Bone marrow (tissue), 2 donors: ENCODE measurements at places on chromosomes 5 and 9.

GRCh38 chr9:111005746-111006470, 32.4 kb downstream of the LPAR1 start:
- no peak for DNase-seq

- DNase-seq, result peak; percentile 10
Measured at GRCh38 chr9:33350310-33350709, 52.1 kb downstream of the AQP7 start.

GRCh38 chr5:94209774-94210355, 408.5 kb downstream of the KIAA0825 start:
- no peak for DNase-seq

GRCh38 chr5:170138273-170138672, 32.6 kb downstream of the FOXI1 start:
- DNase-seq, result no peak

DNA sequence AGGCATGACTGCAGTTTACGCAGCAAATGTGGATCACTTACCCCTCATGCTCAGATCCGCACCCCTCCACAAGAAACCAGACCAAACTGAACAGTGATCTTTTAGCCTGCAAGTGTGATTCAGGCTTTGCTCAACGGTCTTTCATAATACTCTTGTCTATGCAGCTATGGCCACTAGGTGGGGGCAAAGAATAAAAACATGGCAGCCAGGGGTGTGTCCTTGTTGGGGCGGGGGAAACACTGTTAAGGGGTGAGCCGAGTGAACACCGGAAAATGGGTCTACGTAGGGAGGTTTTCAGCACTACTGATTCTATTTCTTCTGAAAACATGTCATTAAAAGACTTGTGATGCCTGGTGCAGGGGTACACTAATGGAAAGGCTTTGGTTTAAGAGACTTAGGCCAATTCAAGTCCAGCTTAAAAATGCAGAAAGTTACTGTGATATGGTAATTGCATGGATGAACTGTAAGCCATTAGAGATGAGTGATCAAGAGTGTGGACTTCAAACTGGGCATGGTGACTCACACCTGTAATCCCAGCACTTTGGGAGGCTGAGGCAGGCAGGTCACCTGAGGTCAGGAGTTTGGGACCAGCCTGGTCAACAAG, 49.9 kb upstream of the GPR151 start:
- DNase-seq, result no peak

- no peak for DNase-seq
Measured at GRCh38 chr5:111953351-111954127, 196.5 kb upstream of the NREP start.

- no peak for DNase-seq
Measured at GRCh38 chr5:53246042-53246836, 136.7 kb upstream of the MOCS2 start.

DNA sequence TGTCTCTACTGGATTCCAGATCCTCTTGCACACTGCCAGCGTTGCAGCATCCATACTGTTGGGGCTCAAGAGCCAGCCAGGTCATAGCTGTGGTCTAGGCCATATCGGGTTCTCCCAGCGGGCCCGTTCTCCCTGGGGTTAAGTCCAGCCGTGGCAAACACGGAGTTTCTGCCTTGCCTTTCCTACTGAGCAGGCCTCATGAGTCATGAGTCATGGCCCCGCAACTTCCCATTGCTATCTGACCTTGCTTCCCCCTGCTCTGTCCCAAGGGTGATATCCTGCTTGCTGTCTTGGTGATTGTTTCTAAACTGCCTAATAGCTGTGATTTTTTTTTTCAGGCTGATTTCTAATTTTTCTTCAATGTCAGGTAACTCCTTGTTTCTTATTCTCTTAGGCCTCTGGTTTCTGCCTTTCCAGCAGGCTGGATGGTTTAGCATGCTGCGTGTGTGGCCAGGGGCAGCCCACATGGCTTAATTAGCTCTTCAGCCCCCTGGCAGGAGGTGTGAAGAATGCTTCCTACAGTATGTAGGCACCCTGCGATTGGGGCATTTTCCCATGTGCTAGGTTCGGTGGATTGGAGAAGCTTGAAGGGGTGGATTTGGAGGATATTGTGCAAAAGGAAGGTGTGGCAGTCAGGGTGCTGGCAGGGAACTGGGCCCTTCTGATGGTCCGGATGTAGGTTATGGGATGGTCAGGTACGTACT, 18.7 kb downstream of the DAPK1 start:
- peak; percentile 50 for DNase-seq

GRCh38 chr5:100584889-100585288, 49.7 kb downstream of the FAM174A start:
- DNase-seq, result no peak

- DNase-seq, result no peak
Measured at GRCh38 chr9:127033061-127033460, 89.4 kb downstream of the ANGPTL2 start.

- DNase-seq, result no peak
Measured at GRCh38 chr5:128949847-128950546, 15.3 kb upstream of the SLC27A6 start.

GRCh38 chr5:134647750-134648424, 698 bp upstream of the SEC24A start:
- DNase-seq, result peak; percentile 62

DNA sequence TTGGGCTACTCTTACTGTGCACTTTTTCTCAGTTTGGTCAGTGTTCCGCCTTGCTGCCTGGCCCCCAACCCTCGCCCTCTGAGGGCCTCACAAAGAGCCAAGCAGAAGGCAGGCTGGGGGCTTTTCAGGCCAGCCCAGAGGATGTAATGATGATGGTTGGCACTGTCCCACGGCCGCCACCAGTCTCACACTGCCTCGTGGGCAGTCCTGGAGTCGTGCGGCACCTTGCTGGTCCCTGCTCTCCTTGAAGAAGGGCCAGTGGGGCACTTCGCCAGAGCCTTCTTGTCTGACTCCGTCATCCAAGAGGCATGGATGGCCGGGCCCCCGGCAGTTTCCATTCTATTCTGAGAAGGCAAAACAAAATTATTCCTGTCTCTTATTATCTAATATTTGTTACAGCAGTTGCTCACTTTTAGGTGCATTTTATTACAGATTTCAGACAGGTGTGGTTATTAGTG, 21.0 kb downstream of the TENT4A start:
- DNase-seq, result no peak

GRCh38 chr5:43663916-43664315, 60.9 kb downstream of the NNT start:
- no peak for DNase-seq

GRCh38 chr5:39716532-39717028, 291.8 kb upstream of the DAB2 start:
- no peak for DNase-seq

DNA sequence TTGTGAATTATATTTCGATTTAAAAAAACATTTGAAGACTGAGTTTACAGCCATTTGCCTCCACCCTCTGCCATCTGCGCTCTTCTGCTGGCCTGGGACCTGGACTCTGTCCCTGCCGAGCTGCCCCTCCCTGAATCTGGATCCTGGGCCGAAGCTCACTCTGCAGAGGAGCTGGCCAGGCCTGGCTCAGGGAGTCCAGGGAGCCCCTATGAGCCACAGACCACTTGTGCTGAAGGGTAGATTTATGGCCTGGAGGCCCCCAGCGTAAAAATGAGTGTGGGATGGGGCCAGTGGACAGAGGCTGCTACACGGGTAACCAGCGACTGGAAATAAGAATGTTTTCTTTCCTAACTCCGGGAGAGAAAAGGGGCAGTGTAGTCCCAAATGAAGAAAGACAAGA, 129.8 kb downstream of the FGF18 start:
- no peak for DNase-seq

- no peak for DNase-seq
Measured at GRCh38 chr5:154568589-154568988, 90.6 kb upstream of the HAND1 start.

GRCh38 chr5:64925123-64925522, 156.4 kb downstream of the CWC27 start:
- DNase-seq, result no peak

- DNase-seq, result no peak
Measured at GRCh38 chr5:173839117-173839713, 48.9 kb upstream of the CPEB4 start.

GRCh38 chr5:149037817-149038216, 25.0 kb downstream of the SH3TC2 start:
- DNase-seq, result no peak

GRCh38 chr5:150112201-150113046, 26.1 kb upstream of the CSF1R start:
- no peak for DNase-seq
